ENCODE measurements at places on chromosomes 7 and 10.

DNA sequence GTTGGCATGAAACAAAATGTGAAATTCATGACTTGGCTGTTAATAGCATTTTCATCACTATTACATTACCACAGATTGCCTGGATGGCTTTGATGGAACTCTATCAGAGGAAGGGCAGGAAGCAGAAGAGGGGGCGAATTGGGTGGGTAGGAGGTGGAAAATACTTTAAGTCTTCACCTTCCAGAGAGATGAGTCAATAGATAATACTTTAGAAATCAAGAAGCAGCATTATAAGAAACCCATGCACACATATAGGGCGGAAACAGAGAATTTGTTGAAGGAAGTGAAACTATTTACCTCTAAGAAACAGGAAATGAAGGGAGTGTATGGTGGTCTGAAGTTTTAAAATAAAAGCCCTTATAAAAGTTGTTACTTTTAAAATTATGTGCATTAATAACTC lies 152.1 kb upstream of the TARP start:
- no peak for DNase-seq

DNA sequence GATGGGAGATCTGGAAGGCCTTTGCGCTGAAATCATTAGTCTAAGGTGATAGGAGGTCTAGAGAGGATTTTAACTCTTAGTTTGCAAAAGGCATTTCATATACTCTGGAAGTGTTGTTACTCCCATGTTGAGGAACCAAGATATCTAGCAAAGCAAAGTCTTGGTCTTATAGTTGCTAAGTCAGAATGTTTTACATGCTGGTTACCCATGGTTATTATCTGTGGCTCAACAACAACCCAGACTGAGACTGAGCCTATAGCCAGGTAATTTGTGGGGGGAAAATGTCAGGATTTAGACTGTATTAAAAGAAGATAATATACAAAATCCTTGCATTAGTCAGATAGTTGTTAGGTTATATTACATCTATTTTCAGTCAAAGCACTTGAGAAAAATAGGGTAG lies 50.9 kb downstream of the LSMEM1 start:
- DNase-seq: no peak

DNA sequence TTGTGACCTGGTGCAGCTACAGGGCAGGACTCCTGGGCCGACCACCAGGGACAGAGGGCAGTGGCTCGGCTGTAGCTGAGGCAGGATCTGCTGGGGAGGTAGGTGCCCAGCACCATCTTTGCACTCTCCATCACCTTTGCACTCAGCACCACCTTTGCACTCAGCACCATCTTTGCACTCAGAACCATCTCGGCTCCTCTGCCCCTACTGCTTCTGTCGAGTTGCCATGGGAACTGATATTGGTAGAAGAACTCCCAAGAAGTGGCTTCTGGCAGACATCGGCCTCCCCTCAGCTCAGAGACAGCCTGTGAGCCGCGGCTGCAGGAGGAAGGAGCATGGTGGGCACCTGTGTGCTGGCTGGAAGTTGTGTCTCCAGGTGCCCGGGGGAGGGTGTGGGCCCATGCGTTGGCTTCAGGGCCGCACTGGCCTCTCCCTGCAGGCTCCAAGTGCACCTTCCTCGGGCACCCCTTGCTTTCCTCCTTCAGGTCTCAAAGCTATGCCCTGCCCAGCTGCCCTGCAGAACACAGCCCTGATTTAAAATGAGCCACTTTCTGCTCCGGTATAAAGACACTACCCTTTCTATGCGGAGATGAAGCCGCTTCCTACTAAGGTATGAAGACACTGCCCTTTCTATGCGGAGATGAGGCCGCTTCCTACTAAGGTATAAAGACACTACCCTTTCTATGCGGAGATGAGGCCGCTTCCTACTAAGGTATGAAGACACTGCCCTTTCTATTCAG lies 514.5 kb downstream of the PTPRN2 start:
- no peak for DNase-seq

GRCh38 chr10:129055986-129056385 lies 411.1 kb upstream of the MGMT start:
- DNase-seq: no peak

DNA sequence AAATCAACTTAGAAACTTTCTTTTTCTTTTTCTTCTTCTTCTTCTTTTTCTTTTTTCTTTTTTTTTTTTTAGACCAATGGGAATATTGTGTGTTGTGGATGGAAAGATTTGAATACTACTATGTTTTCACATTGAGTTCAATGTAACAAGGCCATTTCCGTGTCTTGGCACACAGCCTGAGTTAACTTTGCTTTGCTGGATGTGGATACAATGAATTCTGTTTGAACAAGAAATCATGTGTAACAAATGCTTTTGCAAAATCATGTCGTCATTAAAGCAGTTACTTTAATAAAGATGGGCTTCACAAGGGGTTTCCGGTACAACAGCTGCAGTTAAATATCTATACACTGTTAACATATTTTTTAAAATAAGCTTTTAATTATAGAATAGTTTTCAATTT lies 13.5 kb upstream of the ENTPD1 start:
- DNase-seq: no peak

DNA sequence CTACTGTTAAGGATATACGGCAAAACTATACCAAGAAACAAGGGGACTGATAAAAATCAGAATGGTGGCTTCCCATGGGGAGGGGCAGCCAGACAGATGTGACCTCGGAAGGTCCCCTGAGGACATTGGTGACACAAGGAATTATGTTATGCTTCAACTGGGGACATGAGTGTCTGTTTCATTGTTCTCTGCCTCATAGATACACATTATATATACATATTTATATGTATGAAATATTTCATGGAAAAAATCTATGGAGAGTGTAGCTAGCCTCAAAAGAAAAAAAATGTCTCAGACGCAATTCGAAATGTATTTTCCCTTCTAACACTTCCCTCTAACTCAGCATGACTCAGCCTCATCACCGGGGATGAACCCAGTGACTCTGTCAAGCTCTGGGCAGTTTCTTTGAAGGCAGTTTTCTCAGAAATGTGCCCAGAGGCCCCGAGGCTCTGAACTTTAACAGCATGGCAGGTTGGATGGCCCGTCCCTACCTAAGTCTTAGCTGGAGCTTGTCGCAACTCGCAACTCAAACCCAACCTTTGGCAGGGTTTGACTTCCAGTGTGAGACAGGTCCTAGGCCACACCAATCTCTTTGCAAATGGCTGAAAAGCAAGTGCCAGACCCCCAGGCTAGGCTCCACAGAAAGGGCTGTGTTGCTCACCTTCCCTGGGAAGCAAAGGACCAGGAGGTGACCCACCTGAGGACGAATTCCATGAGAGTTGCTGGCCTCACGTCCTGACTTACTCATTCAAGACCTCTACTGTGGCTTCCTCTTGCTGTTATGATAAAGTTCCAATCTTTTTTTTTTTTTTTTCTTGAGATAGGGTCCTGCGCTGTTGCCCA lies 86.9 kb downstream of the CARD11 start:
- peak; percentile 72 for DNase-seq

DNA sequence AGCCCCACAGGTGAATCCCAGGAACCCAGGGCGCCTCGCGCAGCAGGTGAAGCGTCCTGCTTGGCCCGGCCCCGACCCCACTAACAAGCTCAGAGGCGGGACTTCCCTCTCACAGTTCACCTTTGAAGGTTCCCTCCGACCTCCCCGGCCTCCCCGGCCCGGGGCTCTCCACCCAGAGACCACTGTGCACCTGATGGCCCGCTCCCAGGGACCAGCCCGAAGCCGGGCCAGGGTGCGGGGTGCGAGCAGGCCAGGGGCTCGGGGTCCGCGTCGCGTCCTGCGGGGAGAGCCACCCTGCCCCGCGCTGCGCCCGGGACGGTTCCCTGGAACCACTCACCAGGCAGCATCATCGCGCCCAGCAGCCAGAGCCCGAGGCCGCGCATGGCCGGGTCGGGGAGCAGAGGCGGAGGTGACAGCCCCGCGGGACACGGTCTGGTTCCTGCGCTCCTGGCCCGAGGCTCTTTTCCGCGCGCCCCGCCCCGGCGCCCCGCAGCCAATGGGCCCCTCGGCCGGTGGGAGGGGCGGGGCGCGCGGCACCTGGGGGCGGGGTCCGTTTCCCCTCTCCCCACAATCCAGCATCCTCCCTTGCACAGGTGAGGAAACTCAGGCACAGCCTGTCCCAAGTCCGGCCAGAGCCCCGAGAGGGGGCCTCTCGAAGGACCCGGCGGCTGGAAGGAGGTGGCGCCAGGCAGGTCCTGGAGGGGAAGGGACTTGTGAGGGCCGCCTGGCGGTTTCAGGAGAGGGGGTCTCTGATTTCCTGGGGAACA lies at the start of gene ADAM8:
TSS of gene ADAM8 (minus strand) at position 434 of the 767 bp plus-strand sequence. CDS start at position 383, 51 bp downstream.
- no peak for DNase-seq

DNA sequence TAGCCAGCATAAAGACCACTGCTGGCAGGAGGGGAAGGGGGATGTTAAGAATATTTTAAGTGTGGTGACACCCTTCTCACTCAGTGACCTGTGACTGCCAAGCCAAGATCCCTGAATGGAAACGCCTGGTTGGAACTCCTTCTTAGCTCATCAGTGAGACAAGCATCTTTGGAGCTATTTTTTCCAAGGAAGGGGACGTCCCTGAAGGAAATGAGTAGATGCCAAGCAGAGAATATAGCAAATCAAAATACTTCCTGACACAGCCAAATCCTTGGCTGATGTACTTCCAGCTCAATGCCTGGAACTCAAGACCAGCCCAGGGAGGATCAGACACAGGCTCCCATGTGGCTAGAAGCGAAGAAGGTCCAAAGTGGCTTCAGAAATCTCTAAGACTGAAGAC lies 82.2 kb downstream of the SORBS1 start:
- DNase-seq: peak; percentile 18

Measured in Caki2 (cell line).